ENCODE measurements at places on chromosomes 16 and 17.

DNA sequence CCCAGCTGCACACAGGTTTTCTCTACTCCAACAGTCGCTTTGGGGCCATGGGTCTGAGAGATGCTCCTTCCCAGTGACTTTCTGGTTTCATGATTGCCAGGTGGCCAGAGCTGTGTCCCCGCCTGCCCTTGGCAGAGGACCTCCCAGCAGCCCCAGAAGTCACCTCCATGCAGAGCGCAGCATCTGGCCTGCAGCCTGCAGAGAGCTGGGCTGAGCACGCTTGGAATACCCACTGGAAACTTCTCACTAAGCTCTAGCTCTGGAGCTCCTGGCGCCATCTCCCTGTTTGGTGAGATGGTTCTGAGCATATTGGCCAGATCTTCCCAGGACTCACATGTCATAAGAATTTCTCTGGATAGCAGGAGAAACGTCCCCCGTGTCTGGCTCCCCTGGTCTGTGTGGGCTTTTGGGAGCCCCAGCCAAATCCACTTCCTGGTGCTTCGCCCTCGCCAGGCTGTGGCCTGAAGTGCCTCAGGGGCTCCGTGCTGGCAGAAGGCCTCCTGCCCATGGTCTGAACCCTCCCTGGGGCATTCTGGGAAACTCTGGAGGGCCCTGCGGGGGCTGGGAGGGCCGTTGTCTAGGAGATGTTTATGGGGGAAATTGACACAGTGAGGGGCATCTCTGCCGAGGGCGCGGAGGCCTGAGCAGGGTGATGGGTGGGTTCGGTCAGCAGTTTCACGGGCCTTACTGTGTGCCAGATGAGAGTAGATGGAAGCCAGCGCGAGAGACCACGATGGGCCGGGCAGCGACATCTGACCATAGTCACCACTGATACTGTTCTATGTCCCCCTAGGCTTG, 73.2 kb upstream of the CIBAR2 start:
- no peak for DNase-seq

GRCh38 chr17:37138571-37139120, 189.9 kb downstream of the AATF start:
- DNase-seq, result no peak

DNA sequence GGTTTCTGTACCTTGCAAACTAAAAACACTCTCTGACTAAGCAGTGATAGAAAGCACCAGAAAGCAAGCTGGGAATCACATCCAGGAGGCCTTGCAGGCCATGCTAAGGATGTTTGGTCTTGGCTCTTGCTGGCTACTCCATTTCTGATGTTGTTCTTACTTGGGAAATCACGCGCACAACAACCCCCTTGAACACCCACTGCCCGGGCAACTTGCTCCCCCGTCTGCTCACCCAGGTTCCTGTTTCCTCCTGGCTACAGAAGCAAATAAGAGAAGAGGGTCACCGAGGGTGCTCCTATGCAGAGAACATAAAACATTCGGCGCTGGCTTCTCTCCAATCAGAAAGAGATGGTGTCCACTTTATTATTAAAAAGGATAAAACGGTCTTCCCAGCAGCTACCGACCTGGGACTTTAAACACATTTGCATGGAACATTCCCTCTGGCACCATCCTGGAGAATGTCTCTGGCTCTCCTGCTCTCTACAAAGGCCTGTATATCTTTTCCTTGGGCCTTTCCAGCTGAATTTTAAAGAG, 271.2 kb upstream of the RPL38 start:
- DNase-seq, result no peak

DNA sequence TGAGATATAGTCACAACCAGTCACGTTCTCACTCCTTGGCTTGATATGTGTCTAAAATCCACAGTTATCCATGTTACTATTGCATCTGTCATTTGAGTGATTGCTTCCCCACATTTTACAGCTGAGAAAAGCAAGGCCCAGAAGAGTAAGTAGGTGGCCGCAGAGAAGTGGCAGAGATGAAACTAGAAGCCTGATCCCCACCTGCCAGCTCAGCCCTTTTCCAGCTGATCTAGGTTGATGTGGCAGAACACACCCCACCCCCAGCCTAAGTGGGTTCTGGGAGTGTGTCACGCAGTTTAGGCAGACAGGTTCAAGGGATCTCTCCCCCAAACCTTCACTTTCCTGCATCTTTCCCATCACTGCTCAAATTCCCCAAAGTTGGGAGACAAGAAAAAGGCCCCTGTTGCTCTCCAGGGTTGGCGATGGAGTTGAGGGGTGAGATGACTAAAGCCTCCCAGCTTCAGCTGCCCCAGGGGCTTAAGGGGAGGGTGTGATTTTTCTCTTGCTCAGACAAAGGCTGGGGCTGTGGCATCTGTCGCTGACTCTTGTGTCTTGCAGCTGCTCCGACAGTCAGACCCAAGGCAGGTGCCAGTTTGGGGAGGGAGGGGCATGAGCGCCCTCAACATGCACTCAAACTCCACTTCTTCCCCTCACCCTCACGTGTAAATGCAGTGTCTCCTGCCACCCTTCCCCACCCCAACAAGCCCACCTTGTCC, 48.9 kb upstream of the LHX1 start:
- peak; percentile 61 for DNase-seq

DNA sequence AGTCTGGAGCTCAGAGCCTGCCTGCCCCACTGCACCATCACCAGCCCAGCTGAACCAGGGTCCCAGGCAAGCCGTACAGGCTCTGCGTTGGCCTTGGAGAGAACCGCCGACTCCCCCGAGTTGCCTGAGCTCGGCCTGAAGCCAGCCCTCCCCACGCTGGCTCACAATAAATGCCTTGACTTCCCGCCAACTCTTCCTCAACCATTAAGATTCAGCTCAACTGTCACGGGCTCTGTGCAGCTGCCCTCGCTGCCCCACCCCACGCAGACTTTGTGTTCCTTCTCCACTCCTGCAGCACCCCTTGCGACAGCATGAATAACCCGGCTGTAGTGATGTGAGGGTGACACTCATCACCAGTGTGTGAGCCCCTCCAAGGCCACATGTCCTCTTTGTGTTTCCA, 4.8 kb upstream of the QPRT start:
- no peak for DNase-seq

DNA sequence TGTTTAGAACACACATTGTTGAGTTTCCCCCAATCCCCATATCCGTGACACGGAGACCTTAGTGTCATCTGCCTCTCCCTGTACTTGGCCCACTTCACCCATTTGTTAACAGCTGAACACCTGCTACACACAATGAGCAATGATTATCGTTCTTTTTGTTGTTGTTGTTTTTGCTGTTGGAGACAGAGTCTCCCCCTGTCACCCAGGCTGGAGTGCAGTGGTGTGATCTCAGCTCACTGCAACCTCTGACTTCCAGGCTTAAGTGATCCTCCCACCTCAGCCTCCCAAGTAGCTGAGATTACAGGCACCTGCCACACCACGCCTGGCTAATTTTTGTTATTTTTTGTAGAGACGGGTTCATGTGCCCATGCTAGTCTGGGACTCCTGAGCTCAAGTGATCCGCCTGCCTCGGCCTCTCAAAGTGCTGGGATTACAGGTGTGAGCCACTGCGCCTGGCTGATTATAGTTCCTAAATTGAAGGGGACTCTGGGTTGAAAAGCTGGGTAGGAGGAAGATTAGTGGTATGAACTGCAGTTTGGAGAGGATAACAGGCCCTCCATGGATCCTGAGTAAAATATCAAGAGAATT, 21.6 kb downstream of the NDE1 start:
- DNase-seq, result no peak

GRCh38 chr16:84579936-84580335, 37.9 kb downstream of the COTL1 start:
- no peak for DNase-seq

GRCh38 chr17:45722161-45722560, 62.0 kb upstream of the CRHR1 start:
- no peak for DNase-seq

- no peak for DNase-seq
These were observed 38.9 kb downstream of the SLFN12L start for GRCh38 chr17:35498448-35499178.

- DNase-seq, result no peak
These were observed 8.1 kb downstream of the NDEL1 start for GRCh38 chr17:8443756-8444155.

DNA sequence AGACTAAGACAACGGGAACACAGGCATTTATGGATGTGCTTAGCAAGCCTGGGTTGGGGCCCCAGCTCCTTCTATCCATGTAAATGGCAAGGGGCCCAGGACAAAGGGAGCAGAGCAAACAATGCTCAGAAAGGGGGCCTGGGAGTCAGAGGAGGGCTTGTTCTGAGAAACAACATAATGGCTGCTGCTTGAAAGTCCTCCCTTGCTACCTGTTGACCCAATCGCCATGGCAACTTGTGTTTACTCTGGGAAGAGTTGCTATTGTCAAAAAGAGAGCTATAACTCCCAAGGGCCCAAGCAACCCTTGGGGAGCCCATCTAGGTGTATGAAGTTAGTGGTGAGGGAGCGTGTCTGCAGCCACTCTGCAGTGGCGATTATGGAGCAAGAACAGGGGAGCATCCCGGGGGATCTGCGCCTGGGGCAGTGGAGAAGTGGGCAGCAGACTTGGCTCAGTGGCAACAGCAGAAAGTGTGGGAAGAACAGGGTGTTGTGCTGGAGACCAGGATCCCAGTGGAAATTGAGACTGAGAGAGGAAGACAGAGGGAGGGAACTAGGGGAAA, 118.7 kb upstream of the NLRP1 start:
- DNase-seq, result no peak

DNA sequence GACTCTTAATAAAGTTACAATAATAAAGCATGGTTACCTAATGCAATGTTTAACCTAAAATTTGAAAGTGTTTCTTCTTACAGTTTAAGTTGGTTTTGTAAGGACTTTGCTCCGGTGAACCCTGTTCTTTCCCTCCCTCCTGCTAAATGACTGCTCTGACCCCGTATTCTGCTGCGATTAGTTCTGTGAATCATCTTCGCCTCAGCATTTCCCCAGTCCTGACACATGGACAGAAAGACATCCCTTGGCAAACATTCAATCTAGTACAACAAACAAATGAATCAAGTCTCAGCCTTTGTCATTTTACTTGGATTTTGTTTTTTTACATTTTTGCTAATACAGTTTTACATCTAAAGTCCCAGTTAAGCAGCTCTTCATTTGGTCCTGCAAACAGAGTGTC, 15.4 kb downstream of the KCNJ2 start:
- DNase-seq, result no peak

- DNase-seq, result no peak
These were observed 125.0 kb downstream of the HS3ST3A1 start for GRCh38 chr17:13476720-13477119.

DNA sequence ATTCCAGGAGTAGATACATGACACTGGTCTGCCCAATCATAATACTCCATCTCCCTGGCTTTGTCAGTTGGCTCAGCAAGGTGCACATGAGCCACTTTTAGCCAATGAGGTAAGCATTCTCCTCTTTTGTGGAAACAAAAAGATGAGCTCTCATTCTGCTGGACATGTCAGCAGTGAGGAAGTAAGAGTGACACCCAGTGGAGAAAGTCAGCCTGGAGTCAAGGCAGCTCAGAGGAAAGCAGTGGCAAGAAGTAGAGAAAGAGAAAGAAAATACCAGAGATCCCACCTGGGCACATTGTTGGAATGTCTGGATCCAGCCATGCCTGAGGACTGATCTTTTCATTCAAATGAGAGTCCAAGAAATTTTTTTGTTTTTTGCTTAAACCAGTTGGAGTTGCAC, 496.9 kb upstream of the C16orf82 start:
- no peak for DNase-seq

- no peak for DNase-seq
These were observed 197.6 kb downstream of the XYLT1 start for GRCh38 chr16:17273142-17273561.

GRCh38 chr17:40902498-40902897, 17.5 kb upstream of the KRT20 start:
- no peak for DNase-seq

- no peak for DNase-seq
These were observed 101.4 kb upstream of the HSBP1 start for GRCh38 chr16:83706394-83706793.

GRCh38 chr16:19377864-19378263, 39.8 kb upstream of the TMC5 start:
- DNase-seq, result no peak

DNA sequence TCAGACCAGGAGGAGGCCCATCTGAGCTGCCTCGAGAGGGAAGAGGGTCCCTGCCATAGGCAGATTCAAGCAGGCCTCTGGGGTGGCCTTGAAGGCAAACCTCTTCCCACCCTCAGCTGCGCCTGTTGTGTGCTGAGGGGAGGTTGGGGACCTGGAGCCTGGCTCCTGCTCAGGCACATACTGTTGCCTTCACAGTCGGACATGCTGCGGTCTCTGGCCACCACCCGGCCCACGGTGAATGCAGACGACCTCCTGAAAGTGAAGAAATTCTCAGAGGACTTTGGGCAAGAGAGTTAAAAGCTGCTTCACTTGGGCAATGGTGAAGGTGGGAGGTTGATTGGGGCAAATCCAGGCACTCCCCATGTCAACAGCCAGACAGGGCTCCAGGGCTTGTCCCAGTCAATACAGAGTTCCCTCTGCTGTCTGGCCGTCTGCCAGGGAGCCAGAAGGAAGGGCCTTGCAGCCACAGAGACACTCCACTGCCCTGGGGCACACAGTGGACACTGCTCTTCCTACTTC, 6.3 kb downstream of the PDF start:
- no peak for DNase-seq

GRCh38 chr16:7614021-7614795, 281.6 kb downstream of the RBFOX1 start:
- no peak for DNase-seq

DNA sequence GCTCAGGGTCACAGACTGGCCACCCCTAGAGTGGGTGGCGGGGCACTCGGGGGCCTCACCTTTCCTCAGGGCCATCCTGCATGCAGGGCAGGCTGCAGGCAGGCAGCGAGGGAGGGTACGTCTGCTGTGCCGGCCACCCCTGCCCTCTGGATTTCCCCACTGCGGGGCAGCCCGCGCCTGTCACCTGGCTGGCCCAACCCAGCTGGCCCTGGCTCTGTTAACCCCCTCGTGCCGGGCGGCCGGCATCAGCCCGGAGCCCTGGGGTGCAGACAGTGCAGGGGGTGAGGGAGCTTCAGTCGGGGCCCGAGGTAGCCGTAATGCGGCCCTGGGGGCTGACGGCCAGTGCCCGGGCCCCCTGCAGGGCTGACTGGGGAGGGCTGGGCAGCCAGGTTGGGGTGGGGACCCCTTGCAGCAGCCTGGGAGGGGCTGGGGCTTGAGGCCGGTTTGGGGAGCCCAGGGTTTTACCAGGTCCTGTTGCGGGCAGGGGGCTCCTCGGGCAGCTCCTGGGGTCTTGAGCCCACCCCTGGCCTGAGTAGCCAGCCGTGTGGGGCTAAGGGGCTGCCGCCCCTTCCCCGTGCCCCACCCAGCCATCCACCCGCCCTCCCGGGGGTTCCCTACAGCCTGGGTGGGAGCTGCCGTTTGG, at the start of gene IGFALS:
IGFALS (minus strand) TSS at position 128 of the 643 bp plus-strand sequence; CDS start at position 75, 53 bp downstream.
- DNase-seq, result no peak
